ENCODE measurements at places on chromosomes 2 and 18.

DNA sequence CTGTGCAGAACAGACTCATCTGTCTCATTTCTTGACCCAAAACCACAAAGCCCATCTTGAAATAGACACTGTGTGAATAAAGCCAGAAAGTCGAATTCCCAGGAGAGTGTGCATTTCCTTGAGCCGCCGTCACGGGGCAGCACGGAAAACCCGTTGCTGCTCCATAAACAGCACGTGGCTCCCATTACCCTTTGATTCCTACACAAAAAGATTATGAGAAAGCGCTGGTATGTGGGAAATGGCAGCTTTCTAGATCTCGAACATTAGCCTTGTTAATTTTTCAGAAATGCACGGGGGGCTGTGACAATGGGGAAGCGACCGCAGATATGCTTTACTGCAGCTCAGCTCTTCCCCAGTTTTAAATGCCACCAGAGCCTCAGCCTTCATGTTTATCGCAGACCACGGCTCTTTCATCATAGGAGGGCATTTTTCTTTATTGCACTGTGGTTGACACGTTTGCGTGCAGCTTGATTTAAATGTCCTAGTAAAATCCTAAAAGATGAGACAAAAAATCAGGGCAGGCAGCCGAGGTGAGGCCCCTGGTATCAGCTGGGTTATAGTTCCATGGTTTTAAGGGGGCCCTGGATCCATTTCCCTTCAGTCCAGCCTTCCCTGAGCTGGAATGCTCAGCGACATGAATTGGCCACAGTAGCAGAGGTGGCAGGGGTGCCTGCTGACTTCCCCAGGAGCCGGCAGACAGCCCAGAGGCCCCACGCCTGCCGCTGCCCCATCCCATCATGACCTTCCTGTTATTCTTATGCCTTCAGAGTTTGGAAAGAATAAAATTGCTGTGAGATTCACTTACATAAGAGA, 249.3 kb downstream of the NDUFA10 start:
- no peak overlapping the region for H3K27ac ChIP-seq
- H3K4me3 ChIP-seq, result no peak overlapping the region
- no peaks in the 10 kb centered on the region for H3K27me3 ChIP-seq
- no peak for DNase-seq
- H3K36me3 ChIP-seq, result no peaks in the 10 kb centered on the region

DNA sequence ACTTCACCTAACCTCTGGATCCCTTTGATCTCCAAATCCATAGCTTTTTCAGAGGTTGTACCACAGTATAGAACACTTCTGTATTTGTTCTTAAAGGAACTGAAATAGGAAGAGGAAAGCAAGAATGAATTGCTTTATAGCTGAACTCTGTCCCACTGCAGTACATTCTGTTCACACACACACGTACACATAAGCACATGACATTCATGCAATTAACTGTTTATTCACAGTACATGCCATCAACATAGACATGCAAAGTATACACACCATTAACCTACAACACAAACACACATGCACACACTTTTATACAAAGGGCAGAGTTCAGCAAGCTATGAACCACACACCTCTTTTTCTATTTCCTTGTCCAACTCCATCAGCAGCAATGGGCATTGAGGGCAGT, 43.2 kb downstream of the MRPL33 start:
- H3K4me1 ChIP-seq, result no peaks in the 10 kb centered on the region
- H3K27ac ChIP-seq, result no peak overlapping the region
- no peak overlapping the region for H3K4me3 ChIP-seq
- H3K27me3 ChIP-seq, result no peaks in the 10 kb centered on the region

- H3K4me1 ChIP-seq, result no peaks in the 10 kb centered on the region
- no peak for DNase-seq
- no peak overlapping the region for H3K4me3 ChIP-seq
- H3K27me3 ChIP-seq, result peaks cover 2% of the 10 kb centered on the region
- H3K36me3 ChIP-seq, result no peaks in the 10 kb centered on the region
Measured at GRCh38 chr2:216956820-216957493, 97.1 kb upstream of the TNP1 start.

GRCh38 chr2:46144133-46144800, 152.9 kb upstream of the EPAS1 start:
- H3K27me3 ChIP-seq, result no peaks in the 10 kb centered on the region
- no peaks in the 10 kb centered on the region for H3K4me1 ChIP-seq
- H3K4me3 ChIP-seq, result no peak overlapping the region
- DNase-seq, result no peak
- H3K27ac ChIP-seq, result no peak overlapping the region

DNA sequence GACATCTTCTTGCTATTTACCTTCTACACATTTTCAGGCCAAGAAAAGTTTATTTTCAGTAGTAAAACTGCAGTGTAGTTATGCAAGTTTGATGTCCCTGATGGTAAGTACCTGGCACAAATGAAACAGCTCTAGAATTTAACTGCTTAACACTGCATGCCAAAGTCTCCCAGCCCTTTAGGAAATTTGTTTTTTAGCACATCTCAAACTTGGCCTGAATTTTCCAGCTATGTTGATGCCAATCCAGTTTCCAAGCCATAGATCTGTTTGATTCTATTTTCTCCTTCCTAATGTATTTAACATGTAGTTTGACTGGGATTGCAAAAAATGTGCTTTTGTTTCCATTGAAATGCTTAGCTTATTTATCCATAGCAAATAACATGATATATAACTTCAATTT, 29.3 kb upstream of the ZNF385B start:
- no peaks in the 10 kb centered on the region for H3K36me3 ChIP-seq
- H3K27ac ChIP-seq, result no peak overlapping the region
- no peak overlapping the region for H3K4me3 ChIP-seq
- no peaks in the 10 kb centered on the region for H3K27me3 ChIP-seq

GRCh38 chr2:167857416-167857815, 390.0 kb downstream of the STK39 start:
- H3K27ac ChIP-seq, result no peak overlapping the region
- no peaks in the 10 kb centered on the region for H3K36me3 ChIP-seq
- no peak for DNase-seq
- H3K4me1 ChIP-seq, result no peaks in the 10 kb centered on the region
- no peak overlapping the region for H3K4me3 ChIP-seq

All from CD4-positive, CD25-positive, alpha-beta regulatory T cell (primary cell).